ENCODE measurements at places on chromosomes 7 and 10. TPM values are rescaled to one million over a fixed set of nuclear protein-coding genes. Genes with fewer than 3 reads are reported as not detected.
A peak's percentile ranks its signal among the peaks of the same experiment; 100 is the strongest.

SAMD9L gene
- not detected for total RNA-seq

CDNF gene
- 0.61 TPM for total RNA-seq

CFAP43 gene
- total RNA-seq: 3.8 TPM

AOAH gene
- 0.59 TPM for total RNA-seq

CLCN1 gene
- total RNA-seq: not detected

PHF14 gene
- total RNA-seq: 38.9 TPM

GBX1 gene
- not detected for total RNA-seq

GRCh38 chr7:31688996-31689395 is 2.0 kb downstream of the PPP1R17 start:
- no peaks in the 10 kb centered on the region for H3K27me3 ChIP-seq
- no peaks in the 10 kb centered on the region for H3K36me3 ChIP-seq
- no peak overlapping the region for H3K4me3 ChIP-seq
- no peaks in the 10 kb centered on the region for H3K4me1 ChIP-seq
- DNase-seq: no peak
- no peak overlapping the region for H3K27ac ChIP-seq

DNA sequence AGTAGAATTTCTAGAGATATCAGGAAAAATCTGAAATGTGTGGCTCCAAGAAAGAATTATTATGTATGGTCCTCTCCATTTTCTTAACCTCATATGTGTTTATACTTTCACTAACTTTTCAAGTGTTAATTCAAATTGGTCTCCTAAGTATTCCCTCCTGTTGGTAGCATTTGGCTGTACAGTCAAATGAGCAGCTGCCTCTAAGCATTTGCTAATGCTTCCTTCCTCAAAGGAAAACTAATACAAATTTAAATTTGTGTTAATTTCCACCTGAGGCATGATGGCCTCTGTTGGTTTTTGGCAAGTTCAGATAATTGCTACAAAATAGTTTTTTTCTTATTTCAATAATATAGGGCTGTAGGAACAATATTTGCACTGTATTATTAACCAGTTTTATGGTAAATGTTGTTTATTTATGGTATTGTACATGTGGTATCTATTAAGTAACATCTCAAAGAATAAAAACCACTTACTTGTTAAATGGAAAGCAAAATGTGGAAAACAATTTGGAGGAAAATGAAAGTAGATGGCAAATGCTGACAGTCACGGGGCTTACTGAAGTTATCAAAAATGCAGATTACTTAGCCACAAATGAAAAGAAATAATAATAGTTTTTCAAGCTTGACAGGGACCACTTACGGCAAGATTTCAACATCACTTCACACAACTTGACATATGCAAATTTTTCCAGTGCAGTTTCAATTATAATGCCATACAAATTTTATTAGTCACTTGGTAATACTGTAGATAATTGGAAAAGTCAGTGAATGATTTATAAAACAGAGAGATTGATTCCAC is 299.3 kb upstream of the MEOX2 start:
- no peak overlapping the region for H3K27ac ChIP-seq
- H3K36me3 ChIP-seq: no peaks in the 10 kb centered on the region
- H3K4me3 ChIP-seq: no peak overlapping the region
- H3K4me1 ChIP-seq: no peaks in the 10 kb centered on the region
- DNase-seq: no peak
- H3K27me3 ChIP-seq: no peaks in the 10 kb centered on the region

- no peaks in the 10 kb centered on the region for H3K36me3 ChIP-seq
- no peaks in the 10 kb centered on the region for H3K27me3 ChIP-seq
- no peak overlapping the region for H3K27ac ChIP-seq
- no peaks in the 10 kb centered on the region for H3K4me1 ChIP-seq
- no peak overlapping the region for H3K4me3 ChIP-seq
These were observed 512.1 kb upstream of the MBL2 start for GRCh38 chr10:53284615-53285182.

DNA sequence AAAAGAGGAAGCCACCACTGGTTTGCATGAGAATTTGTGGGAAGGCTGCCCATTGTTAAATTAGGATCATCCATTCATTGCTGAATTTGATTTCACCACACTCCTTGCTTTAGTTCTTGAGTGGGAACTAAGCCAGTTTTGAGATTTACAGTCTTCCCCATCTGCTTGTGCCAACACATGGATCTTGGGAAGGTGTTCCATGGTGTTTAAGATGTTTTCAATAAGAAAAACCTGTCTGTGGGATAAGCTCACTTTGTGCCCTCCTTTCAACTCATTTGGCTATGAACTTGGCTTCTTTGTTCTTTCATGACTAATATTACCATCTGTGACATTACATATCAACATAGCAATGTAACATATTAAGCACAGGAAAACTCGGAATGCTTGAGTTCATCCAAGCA is 73.2 kb downstream of the INHBA start:
- no peaks in the 10 kb centered on the region for H3K27me3 ChIP-seq
- no peak overlapping the region for H3K4me3 ChIP-seq
- H3K27ac ChIP-seq: no peak overlapping the region
- no peaks in the 10 kb centered on the region for H3K4me1 ChIP-seq
- H3K36me3 ChIP-seq: no peaks in the 10 kb centered on the region
- DNase-seq: no peak

DNA sequence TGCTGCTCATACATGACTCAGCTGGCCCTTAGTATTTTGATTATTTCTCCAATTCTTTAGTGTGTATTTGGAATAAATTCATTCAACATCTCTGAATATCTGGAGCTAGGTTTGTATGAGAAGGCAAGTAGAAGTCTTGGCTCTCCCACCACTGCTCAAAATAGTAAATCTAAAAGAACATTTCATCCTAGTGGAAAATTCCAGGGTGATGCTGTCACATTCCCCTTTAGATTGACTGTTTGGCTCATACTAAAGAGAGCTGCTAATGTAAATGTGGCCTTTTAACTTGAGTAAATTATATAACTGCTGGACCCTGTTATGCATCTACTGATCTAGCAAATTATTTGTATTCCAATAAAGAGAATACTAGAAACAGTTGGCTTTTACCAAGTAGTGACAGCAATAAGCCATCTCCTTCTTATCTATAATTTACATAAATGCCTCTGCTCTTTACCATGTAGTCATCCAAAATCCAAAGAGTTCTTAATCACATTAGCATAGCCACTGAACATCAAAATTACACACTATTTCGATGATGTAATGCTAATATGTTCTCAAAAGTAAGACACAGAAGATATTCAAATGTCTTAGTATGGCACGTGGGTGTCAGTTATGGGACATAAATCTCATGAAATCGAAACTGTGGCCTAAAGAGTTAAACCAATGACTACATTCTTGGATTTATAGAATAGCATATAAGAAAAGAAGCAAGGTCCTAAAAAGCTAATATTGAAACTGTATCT is 86.9 kb upstream of the KCND2 start:
- no peak overlapping the region for H3K27ac ChIP-seq
- no peaks in the 10 kb centered on the region for H3K36me3 ChIP-seq
- no peaks in the 10 kb centered on the region for H3K4me1 ChIP-seq
- DNase-seq: no peak

GRCh38 chr7:157136372-157136771 is 2.4 kb upstream of the UBE3C start:
- H3K27me3 ChIP-seq: peaks cover 6% of the 10 kb centered on the region
- peaks cover 3% of the 10 kb centered on the region for H3K36me3 ChIP-seq
- no peak overlapping the region for H3K27ac ChIP-seq
- DNase-seq: no peak

- no peaks in the 10 kb centered on the region for H3K27me3 ChIP-seq
- DNase-seq: no peak
- H3K36me3 ChIP-seq: no peaks in the 10 kb centered on the region
These were observed 81.5 kb downstream of the ARL4A start for GRCh38 chr7:12768948-12769347.

DNA sequence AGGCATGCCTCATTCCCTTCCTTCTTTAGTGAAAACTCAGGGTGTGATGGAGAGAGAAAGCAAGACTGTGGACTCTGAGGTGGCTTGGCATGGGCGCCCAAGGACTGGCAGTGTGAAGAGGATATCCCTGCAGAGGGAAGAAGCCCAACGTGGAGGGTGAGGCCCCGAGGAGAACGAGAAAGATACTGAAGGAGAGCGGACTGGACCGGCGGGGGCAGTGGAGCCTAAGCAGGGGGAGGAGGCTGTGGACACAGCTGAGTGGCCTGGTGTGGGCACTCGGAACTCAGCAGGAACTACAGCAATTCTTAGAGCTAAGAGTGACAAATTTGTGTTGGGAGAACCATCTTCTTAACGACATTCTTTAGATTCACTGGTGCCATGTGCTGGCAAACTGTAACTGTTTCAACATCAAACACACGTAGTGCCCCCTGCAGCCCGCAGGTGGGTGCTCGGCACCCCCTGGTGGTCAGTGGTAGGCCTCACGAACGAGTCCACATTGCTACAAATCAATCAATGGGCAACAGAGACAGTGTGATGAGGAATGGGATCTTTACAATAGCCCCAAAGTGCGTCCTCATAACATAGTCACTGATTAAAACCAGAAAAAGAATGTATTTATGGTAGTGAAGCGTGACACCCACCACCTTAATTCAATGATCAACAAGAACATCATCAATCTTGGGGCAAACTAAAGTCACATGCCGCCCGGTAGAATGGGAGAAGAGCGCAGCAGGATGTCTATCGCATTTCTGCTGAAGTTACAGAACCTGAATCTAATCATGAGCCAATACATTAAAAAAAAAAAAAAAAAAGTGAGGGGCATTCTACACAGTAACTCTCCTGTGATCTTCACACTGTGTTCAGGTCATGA is 2.0 kb upstream of the SFTPA1 start:
- no peaks in the 10 kb centered on the region for H3K4me1 ChIP-seq
- peaks cover 13% of the 10 kb centered on the region for H3K27me3 ChIP-seq
- peak; percentile 86 for DNase-seq
- H3K27ac ChIP-seq: no peak overlapping the region

GRCh38 chr10:63267414-63268148 is 134.5 kb downstream of the NRBF2 start:
- H3K27ac ChIP-seq: peak overlapping the region; percentile 97
- H3K36me3 ChIP-seq: peaks cover 16% of the 10 kb centered on the region
- H3K4me1 ChIP-seq: no peaks in the 10 kb centered on the region
- DNase-seq: peak; percentile 64
- H3K27me3 ChIP-seq: no peaks in the 10 kb centered on the region
- peak overlapping the region; percentile 97 for H3K4me3 ChIP-seq

GRCh38 chr10:116555880-116556279 is 10.1 kb downstream of the PNLIP start:
- no peaks in the 10 kb centered on the region for H3K36me3 ChIP-seq
- no peak for DNase-seq
- no peaks in the 10 kb centered on the region for H3K27me3 ChIP-seq
- no peaks in the 10 kb centered on the region for H3K4me1 ChIP-seq
- no peak overlapping the region for H3K4me3 ChIP-seq
- H3K27ac ChIP-seq: no peak overlapping the region

DNA sequence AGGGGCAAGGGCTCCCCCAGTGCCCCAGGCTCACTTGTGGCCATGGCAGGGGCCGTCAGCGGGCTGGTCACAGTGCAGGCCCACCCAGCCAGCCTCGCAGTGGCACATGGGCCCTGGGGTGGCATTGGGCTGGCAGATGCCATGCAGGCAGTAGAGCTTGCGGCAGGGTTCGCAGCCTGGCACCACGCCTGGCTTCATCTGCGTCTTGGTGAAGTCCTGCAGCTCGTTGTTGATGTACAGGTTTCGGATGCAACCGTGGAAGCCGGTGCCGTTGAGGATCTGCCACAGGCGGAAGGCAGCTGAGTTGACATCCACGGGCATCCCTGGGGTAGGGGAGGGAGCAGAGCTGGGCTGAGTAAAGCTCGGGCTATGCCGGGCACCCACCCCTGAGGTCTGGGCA is 170.6 kb downstream of the LCOR start:
- H3K36me3 ChIP-seq: no peaks in the 10 kb centered on the region
- H3K4me3 ChIP-seq: no peak overlapping the region
- DNase-seq: peak; percentile 33
- no peaks in the 10 kb centered on the region for H3K27me3 ChIP-seq
- H3K27ac ChIP-seq: no peak overlapping the region

DNA sequence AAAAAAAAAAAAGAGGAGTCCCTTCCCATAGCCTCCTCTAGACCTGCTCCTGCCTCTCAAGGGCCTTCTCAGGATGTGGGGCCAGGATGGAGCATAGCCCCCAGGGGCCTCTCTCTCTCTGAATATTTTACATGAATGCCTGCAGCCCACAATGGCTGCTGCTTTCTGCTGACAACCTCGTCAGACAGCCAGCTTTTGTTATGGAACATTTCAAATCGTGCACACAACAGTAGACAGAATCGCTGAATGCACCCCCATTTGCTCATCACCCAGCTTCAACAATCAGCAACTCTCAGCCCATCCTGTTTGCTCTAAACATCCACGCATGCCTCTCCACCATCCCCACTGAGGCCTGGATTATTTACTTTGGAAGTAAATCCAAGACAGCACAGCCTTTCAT is 5.4 kb downstream of the PLAC9 start:
- H3K36me3 ChIP-seq: no peaks in the 10 kb centered on the region
- peaks cover 9% of the 10 kb centered on the region for H3K27me3 ChIP-seq
- DNase-seq: no peak
- H3K27ac ChIP-seq: peak overlapping the region; percentile 49
- H3K4me1 ChIP-seq: no peaks in the 10 kb centered on the region
